Keratinocyte (primary cell): ENCODE measurements at places on chromosomes 5 and 9. TPM values are rescaled to one million over a fixed set of nuclear protein-coding genes. Genes with fewer than 3 reads are reported as not detected.

DNA sequence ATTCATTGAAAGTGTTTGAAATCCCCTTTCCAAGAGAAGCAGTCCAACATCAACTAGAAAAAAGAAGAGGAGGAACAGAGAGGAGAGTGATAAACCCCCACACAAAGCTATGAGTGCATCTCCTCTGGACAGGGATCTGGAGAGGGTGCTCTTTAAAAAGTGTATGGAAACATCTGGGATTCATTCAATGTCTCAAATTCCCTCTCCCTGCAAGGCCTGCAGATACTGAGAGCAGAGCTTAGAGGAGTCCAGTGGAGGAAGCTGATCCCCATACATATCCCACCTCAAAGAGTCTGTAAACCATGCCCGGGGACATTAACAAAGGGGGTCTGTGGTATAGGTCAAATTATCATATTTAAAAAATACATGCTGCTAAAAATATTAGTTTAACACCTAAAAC lies 2.2 kb downstream of the SPOCK1 start:
- no peaks in the 10 kb centered on the region for H3K36me3 ChIP-seq
- peaks cover 29% of the 10 kb centered on the region for H3K27me3 ChIP-seq
- no peak overlapping the region for H3K27ac ChIP-seq
- no peak overlapping the region for H3K4me3 ChIP-seq
- DNase-seq: no peak
- H3K4me1 ChIP-seq: peaks cover 3% of the 10 kb centered on the region

DNA sequence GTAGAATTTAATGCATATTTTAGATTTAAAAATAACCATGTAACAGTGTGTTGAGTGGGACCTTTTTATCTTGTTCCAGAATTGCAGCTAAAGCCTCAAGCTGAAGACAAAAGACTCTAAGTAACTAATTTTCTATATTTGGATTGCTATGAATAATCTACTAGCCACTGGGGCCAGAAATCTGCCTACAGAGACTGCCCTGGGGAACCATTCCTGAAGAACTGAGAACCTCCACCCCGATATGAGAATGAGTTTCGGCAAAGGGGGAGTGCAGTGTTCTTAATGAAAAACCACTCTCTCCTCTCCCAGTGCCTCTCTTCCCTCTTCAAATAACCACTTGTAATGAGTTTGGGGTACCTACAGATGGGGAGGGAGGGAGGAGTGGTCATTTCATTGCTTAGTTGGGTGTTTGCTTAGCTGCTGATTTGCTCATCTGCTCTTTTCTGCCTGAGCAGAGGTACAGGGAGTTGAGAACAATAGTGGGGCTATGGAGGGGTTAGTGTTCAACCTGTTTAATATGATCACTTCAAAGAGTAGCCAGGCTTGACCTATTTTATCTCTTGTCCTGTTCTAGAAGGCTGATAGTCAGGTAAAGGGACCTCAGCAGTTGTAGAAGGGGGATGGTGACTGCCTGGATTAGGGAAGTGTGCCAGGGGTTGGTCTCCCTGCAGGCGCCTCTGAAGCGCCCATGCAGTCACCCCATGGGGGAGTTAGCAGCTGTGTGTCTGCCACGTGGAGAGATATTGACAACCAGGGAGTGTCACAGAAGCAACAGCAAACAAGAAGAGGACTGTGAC lies 47.7 kb downstream of the ATG10 start:
- no peaks in the 10 kb centered on the region for H3K36me3 ChIP-seq
- DNase-seq: no peak
- no peaks in the 10 kb centered on the region for H3K4me1 ChIP-seq
- H3K4me3 ChIP-seq: no peak overlapping the region
- H3K27ac ChIP-seq: no peak overlapping the region

DNA sequence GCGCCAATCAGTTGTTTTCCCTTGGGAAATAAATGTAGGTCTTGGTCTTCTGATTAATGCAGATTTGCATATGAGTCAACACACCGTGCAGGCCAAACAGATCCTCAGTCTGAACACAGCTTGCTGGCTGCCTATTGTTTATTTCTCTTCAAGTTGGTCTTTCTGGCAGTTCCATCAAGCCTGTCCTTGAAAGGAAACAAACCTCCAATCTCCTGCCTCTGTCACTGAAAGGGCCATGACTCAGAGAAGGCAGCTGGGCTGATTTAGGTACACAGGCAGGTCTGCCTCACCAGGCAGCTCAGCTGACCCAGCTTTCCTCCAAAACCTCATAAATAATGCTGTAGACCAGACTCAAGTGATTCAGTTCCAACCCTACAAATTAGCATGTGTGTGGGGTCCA lies 175.9 kb downstream of the MAN2A1 start:
- no peak for DNase-seq
- peaks cover 13% of the 10 kb centered on the region for H3K4me1 ChIP-seq
- peak overlapping the region; percentile 28 for H3K27ac ChIP-seq

- no peak overlapping the region for H3K4me3 ChIP-seq
- DNase-seq: no peak
- H3K27me3 ChIP-seq: no peaks in the 10 kb centered on the region
- H3K36me3 ChIP-seq: no peaks in the 10 kb centered on the region
- peak overlapping the region; percentile 39 for H3K27ac ChIP-seq
These were observed 13.5 kb upstream of the ANKRD33B start for GRCh38 chr5:10550222-10550995.

- H3K36me3 ChIP-seq: no peaks in the 10 kb centered on the region
- H3K4me1 ChIP-seq: no peaks in the 10 kb centered on the region
- no peaks in the 10 kb centered on the region for H3K27me3 ChIP-seq
- no peak overlapping the region for H3K4me3 ChIP-seq
These were observed 18.9 kb downstream of the SLCO4C1 start for GRCh38 chr5:102277144-102277543.

- no peak for DNase-seq
- no peak overlapping the region for H3K4me3 ChIP-seq
- no peaks in the 10 kb centered on the region for H3K27me3 ChIP-seq
- no peaks in the 10 kb centered on the region for H3K4me1 ChIP-seq
- H3K27ac ChIP-seq: no peak overlapping the region
These were observed 10.0 kb downstream of the TRAF1 start for GRCh38 chr9:120916588-120916987.

- no peak overlapping the region for H3K27ac ChIP-seq
- no peak for DNase-seq
- H3K4me3 ChIP-seq: no peak overlapping the region
- peaks cover 13% of the 10 kb centered on the region for H3K4me1 ChIP-seq
These were observed 452.8 kb upstream of the PTGER4 start for GRCh38 chr5:40226906-40227305.

GRCh38 chr5:156871212-156871611 lies 21.1 kb downstream of the PPP1R2B start:
- no peaks in the 10 kb centered on the region for H3K4me1 ChIP-seq
- H3K4me3 ChIP-seq: no peak overlapping the region
- no peaks in the 10 kb centered on the region for H3K27me3 ChIP-seq
- H3K27ac ChIP-seq: no peak overlapping the region

- peak; percentile 80 for DNase-seq
- no peaks in the 10 kb centered on the region for H3K27me3 ChIP-seq
- peaks cover 33% of the 10 kb centered on the region for H3K4me1 ChIP-seq
- H3K36me3 ChIP-seq: no peaks in the 10 kb centered on the region
- no peak overlapping the region for H3K4me3 ChIP-seq
These were observed 115.7 kb downstream of the SUSD1 start for GRCh38 chr9:112059145-112059965.

DNA sequence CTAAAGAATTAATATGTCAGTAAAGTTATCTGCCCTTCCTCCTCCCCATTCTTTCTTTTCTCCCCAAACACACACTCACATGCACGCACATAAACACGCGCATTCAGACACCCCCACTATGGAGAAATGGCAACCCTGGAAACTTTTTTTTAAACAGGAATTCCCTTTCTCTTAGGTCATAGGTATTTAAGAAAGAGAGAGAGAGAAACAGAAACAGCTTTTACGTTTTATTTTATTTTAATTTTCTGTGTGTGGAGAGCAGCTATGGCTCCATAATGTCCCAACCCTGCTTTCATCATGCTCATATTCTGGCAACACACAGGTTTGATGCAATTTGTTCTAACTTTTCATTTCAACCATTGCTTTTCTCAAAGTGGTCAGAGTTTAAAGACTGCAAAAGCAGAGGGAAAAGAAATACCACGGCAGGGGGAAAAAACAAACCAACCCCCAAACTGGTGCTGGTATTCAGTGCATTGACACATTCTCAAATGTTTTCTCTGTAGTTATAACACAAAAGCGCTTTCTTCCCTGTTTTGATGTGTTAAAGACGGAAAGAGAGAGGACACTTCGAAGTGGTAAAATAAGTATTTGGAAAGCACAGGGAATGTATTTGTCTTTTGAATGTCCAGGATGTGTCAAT lies 126.0 kb upstream of the TMEM161B start:
- H3K27me3 ChIP-seq: no peaks in the 10 kb centered on the region
- H3K36me3 ChIP-seq: no peaks in the 10 kb centered on the region
- no peak for DNase-seq
- H3K4me1 ChIP-seq: no peaks in the 10 kb centered on the region

GRCh38 chr5:64765804-64766504 lies 2.5 kb downstream of the SREK1IP1 start:
- H3K27ac ChIP-seq: peak overlapping the region; percentile 98
- peak overlapping the region; percentile 85 for H3K4me3 ChIP-seq
- H3K4me1 ChIP-seq: peaks cover 39% of the 10 kb centered on the region

- H3K27ac ChIP-seq: no peak overlapping the region
- no peaks in the 10 kb centered on the region for H3K27me3 ChIP-seq
- H3K36me3 ChIP-seq: no peaks in the 10 kb centered on the region
- H3K4me1 ChIP-seq: peaks cover 5% of the 10 kb centered on the region
- peak; percentile 11 for DNase-seq
- no peak overlapping the region for H3K4me3 ChIP-seq
These were observed 180.0 kb downstream of the SPATA31D1 start for GRCh38 chr9:82168585-82168984.

DNA sequence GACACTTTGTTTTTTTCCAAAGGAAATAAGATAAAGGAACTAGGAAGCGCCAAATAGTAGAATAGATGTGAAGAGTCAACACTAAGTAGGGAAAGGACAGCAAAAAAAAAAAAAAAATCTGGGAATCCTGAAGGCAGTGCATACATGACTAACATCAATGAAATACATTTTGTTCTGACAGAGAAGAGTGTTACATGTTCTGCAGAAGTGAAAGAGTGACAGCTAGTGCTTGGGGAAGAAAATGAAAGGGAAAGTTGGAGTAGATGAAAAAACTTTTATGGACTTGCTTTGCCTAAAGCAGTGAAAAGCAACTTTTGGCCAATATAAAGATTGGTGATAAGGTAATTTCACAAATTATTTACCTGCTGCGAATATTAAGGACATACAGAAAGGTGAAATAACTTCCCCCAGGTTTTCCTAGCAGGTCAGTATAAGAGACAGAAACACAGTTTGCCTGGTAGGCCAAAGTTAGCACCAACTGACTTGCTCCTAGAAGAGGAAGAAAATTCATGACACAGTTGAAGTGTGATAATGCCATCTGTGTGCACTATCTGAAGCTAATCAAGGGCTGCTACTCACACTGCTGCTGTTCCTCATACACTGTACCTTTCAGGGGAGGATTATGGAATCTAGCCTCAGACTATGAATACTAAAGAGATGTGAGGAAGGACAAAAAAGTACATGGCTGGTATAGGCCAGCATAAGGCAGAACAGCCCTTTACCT lies 38.6 kb downstream of the RANBP6 start:
- no peak overlapping the region for H3K4me3 ChIP-seq
- H3K4me1 ChIP-seq: peaks cover under 1% of the 10 kb centered on the region
- no peaks in the 10 kb centered on the region for H3K36me3 ChIP-seq
- H3K27ac ChIP-seq: no peak overlapping the region
- DNase-seq: no peak

DNA sequence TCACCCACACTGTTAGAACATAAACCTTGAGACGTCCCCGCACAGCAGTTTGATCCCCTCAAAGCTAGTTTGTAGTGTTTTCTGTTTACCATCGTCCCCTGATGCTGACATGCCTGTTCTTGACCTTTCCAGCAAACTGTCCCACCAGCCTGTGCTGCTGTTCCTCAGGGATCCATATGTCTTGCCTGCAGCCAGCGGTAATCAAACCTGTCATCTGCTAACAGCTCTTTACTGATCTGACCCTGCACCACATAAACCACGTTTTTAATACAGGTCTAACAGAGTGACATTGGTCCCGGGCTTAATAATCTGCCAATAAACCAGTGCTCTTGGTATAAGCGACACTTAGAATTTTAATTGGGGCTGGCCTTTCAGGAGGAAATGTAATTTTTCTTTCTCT lies 34.7 kb downstream of the PPIC start:
- H3K27me3 ChIP-seq: no peaks in the 10 kb centered on the region
- H3K4me1 ChIP-seq: no peaks in the 10 kb centered on the region
- H3K27ac ChIP-seq: no peak overlapping the region
- no peak overlapping the region for H3K4me3 ChIP-seq
- peaks cover 2% of the 10 kb centered on the region for H3K36me3 ChIP-seq
- no peak for DNase-seq

- peak overlapping the region; percentile 35 for H3K27ac ChIP-seq
- H3K4me3 ChIP-seq: no peak overlapping the region
- peaks cover 17% of the 10 kb centered on the region for H3K4me1 ChIP-seq
- no peaks in the 10 kb centered on the region for H3K36me3 ChIP-seq
- H3K27me3 ChIP-seq: no peaks in the 10 kb centered on the region
These were observed 90.3 kb upstream of the ZNF462 start for GRCh38 chr9:106772523-106773290.

DNA sequence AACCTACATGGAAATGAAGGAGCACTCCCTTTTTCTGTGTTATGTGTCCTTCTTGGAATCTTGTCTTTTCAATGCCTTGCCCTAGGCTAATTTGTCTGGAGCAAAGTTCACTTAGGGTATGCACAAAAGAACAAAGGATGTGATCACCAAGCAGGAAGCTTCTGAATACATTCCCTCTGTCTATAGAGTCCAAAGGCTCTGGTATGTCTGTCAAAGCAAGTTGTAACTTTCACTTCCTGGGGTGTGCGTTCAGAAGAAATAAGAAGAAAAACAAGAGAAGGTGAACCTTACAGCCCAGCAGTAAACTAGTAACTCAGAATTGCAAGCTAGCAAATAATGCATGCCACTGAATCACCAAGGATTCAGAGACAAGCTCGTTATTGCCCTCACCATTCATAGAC lies 31.7 kb upstream of the CDH6 start:
- no peaks in the 10 kb centered on the region for H3K4me1 ChIP-seq
- DNase-seq: no peak
- no peaks in the 10 kb centered on the region for H3K27me3 ChIP-seq
- no peaks in the 10 kb centered on the region for H3K36me3 ChIP-seq
- no peak overlapping the region for H3K4me3 ChIP-seq

- DNase-seq: no peak
- no peak overlapping the region for H3K27ac ChIP-seq
- H3K4me3 ChIP-seq: no peak overlapping the region
- peaks cover 14% of the 10 kb centered on the region for H3K4me1 ChIP-seq
- no peaks in the 10 kb centered on the region for H3K36me3 ChIP-seq
These were observed 93.6 kb downstream of the TLE4 start for GRCh38 chr9:79665369-79665768.

- DNase-seq: no peak
- H3K36me3 ChIP-seq: no peaks in the 10 kb centered on the region
- no peaks in the 10 kb centered on the region for H3K4me1 ChIP-seq
- H3K27ac ChIP-seq: no peak overlapping the region
- no peak overlapping the region for H3K4me3 ChIP-seq
These were observed 904.5 kb downstream of the NR2F1-AS1 start for GRCh38 chr5:92676215-92677165.

- DNase-seq: no peak
- no peak overlapping the region for H3K27ac ChIP-seq
- H3K27me3 ChIP-seq: peaks cover 13% of the 10 kb centered on the region
- H3K4me3 ChIP-seq: no peak overlapping the region
- H3K4me1 ChIP-seq: no peaks in the 10 kb centered on the region
- H3K36me3 ChIP-seq: no peaks in the 10 kb centered on the region
These were observed 19.0 kb downstream of the DAB2IP start for GRCh38 chr9:121670431-121670830.

The NEUROG1 gene
- polyA plus RNA-seq: not detected in 3 replicates

The BASP1 gene
- 112 to 155 TPM (median 127 TPM) in 3 replicates for polyA plus RNA-seq

The GNAQ gene
- polyA plus RNA-seq: 47.3 to 64.3 TPM (median 54.6 TPM) in 3 replicates

The PCDHGB3 gene
- polyA plus RNA-seq: 0.17 to 0.28 TPM (median 0.18 TPM) in 3 replicates

The PRLR gene
- polyA plus RNA-seq: 0.04 to 0.10 TPM in 2 of 3 replicates, not detected in the other

The CHSY3 gene
- 0.37 to 0.58 TPM (median 0.47 TPM) in 3 replicates for polyA plus RNA-seq

The PLAC8L1 gene
- 0.63 to 0.69 TPM in 2 of 3 replicates, not detected in the other for polyA plus RNA-seq
